Stimulated activated CD8-positive, alpha-beta memory T cell treated with anti-CD3 and anti-CD28 coated beads, Interleukin-4, amount 100 ng/mL, for 24 hours (primary cell): ENCODE measurements at places on chromosomes 3 and 15.

- no peak for DNase-seq
These were observed 7.7 kb upstream of the KCTD6 start for GRCh38 chr3:58484045-58484721.

GRCh38 chr3:34011171-34012101 is 213.0 kb downstream of the PDCD6IP start:
- no peak for DNase-seq

GRCh38 chr15:69998541-69999391 is 99.0 kb downstream of the TLE3 start:
- DNase-seq: no peak

DNA sequence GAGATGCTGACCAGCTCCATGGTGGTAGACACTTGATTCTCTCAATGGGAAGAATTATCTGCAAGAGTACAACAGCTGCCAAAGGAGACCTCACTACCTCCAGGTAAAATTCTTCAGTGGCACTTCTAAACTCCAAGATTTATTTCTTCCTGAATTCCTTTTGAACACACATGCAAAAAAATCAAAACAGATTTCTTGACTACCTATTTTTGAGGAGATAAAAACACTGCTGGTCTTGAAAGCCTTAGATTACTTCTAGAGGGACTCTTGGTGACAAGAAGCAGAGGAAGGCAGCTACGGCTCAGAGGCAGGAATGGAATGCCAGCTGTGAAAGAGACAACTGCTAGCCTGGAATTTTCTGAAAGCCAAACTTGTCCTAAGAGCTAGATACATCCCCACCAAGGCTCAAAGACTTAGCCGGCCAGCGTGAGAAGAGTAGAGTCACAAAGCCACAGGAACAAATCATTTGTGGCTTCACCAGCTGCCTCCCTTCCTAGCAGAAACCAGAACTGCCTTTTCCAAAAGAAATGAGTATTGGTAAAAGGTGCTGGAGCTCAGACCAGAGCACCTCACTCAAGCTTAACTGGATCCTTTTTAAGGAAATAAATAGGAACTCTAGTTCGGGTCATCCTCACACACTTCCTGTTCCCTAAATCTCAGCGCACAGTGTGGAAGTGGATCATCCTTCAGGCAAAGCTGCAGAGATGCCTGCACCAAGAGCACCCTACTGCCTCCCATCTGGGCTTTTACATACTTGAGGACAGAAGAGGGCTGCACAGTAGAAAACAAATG is 32.6 kb downstream of the CLK3 start:
- DNase-seq: no peak

DNA sequence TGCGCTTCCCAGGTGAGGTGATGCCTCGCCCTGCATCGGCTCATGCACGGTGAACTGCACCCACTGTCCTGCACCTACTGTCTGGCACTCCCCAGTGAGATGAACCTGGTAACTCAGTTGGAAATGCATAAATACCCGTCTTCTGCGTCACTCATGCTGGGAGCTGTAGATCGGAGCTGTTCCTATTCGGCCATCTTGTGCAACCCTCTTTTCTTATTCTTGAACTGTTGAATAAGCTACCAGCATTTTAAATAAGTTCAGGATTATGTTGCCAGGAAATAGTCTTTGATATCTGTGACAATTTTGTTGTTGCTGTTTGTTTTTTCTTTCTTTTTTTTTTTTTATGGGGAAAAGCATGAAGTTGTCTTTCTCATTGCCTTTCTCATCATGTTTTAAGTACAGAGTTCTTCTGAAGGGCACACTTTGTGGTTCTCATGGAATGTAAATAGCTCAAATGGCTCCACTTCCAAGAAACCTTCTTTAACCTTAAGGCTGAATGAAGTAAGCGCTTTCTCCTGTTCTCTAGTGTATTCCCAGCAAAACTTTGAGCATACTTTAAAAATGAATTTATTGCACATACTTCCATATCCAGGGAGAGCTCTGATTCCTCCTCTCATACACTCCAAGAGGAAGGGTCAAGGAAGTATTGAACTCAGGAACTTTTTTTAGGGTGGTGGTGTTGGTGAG is 468.0 kb upstream of the TBL1XR1 start:
- no peak for DNase-seq

DNA sequence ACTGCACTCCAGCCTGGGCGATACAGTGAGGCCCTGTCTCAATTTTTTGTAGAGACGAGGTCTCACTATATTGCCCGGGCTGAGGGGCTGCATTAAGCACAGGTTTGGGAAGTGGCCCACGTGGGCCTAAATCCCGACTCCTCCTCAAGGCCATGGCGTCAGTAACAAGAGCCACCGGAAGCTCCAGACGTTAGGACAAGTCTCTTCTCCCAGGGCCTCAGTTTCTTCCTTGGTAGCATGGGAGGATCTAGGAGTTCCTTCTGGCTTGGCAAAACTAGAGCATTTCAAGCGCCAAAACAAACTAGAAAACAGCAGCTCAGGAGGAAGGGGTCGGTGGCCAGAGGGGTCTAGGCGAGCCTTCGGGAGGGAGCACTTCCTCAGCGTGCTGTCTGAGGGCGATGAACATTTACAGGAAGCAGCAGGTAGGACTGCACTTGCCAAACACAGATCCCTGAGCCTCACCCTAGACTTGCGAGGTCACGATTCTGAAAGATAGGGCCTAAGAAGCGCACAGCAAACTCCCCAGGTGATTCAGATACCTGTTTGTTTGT is 536 bp downstream of the SNAPC5 start:
- no peak for DNase-seq

DNA sequence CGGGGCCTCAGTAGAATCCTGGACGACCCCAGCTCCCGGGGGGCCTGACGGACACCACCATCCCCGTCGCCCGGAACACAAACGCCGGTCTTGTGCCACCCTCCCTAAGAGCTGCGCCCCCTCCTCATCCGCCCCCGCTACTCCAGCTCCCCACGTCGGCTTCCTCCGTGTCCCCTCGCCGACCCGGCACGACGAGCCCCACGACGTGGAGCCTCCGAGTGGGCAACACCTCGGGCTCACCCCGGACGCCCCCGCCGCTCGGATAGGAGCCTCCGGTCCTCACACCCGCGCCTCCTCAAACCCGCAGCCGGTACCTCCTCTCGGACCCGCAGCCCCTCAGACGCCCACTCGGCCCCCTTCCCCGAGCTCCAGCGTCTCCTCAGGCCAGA is 525 bp downstream of the NPTN start:
- no peak for DNase-seq

DNA sequence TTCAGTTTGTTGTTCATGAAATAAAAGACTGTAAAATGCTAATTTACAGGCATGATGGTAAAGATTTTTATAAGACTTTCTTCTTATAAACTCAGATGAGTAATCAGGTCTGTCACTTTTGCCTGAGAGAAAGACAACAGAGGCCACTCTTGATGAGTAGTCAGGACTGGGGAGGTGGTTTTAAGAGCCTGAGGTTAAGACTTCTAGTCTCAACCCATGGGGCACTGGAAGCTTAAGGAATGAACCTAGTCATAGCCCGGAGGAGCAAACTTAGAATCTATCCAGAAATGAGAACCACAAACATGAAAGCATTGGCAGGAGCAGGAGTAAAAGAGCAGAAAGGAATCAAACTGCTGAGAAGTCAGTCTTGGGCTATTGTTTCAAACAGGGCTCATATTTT is 846.3 kb upstream of the ARPP21 start:
- DNase-seq: no peak

DNA sequence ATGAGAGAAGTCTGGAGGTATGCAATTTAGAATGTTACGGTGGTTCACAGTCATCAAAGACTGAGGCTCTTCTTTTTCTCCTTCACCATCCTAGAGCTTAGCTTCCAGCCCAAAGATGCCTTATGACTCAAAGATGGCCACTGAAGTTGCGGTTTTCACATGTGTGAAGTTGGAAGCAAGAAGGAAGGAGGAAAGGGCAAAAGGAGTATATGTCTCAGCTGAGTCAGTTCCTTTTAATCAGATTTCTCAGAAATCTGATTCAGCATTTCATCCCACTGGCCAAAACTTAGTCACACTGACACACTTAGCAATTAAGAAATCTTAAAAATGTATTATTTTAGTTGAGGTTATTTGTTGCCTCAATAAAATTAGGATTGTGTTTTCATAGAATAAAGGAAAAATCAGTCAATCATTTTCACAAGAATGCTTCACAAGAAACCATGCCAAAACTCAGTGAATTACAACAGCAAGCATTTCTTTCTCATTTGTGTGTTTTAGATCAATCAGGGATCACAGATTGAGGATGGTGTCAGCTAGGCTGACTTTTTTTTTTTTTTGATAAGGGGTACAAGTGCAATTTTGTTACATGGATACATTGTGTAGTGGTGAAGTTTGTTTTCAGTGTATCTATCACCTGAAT is 211.1 kb upstream of the GADL1 start:
- no peak for DNase-seq

- peak; percentile 47 for DNase-seq
These were observed 33.7 kb upstream of the CD47 start for GRCh38 chr3:108124337-108125152.

- DNase-seq: no peak
These were observed 192.0 kb downstream of the ATP10A start for GRCh38 chr15:25671132-25671531.

DNA sequence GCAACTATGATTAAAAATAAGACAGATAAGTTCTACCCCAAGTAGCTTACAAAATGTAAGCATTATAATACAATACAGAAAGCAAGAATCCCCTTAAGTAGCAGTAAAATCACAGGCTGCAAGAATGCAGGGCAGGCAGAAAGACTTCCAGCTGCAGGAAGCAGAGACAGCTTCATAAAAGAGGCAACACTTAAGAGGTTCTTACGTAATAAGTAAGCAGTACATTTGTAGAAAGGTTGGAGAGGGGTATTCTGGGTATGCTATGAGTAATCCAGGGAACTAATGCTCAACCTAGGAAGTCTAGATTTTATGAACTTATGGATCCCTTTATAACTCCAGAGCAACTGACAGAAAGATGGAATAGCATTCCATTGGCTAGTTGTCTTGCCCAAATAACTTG is 151.6 kb downstream of the IL5RA start:
- no peak for DNase-seq

- no peak for DNase-seq
These were observed 9.2 kb downstream of the PTX3 start for GRCh38 chr3:157445857-157446256.

DNA sequence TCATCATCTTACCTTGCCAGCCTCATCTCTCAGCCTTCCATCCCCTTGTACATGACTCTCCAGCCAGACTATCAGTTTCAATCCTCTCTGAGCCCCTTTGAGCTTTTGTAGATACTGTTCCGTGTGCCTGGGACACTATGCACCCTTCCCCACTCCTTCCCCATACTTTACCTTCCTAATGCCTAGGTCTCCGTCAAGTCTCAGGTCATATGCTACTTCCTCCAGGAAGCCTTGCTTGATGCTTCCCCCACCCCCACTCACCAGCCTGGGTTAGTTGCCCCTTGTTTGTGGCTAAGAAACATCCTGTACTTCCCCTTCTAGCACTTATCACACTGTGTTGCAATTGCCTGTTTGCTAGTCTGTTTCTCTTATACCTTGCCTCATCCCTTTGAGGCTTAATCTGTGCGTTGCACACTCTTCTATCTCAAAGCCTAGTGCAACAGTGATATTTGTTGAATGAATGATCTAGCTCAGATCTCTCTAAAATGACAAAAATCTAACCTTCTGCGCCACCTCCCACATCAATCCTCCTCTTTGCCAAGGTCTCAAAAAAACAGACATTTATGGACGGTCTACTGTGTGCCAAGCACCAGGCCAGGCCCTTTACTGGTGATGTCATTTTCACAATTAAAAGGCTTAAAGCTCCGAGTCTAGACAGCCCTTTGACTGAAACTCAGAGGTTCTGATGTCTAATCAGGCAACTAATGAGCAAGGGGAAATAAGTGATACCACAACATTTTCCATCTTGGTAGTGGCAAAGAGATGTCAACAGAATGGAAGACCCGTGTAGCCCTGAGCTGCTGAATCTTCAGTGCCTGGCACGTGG is 6.5 kb upstream of the USP3 start:
- DNase-seq: no peak

- no peak for DNase-seq
These were observed 98.7 kb downstream of the CHST2 start for GRCh38 chr3:143218166-143218835.

DNA sequence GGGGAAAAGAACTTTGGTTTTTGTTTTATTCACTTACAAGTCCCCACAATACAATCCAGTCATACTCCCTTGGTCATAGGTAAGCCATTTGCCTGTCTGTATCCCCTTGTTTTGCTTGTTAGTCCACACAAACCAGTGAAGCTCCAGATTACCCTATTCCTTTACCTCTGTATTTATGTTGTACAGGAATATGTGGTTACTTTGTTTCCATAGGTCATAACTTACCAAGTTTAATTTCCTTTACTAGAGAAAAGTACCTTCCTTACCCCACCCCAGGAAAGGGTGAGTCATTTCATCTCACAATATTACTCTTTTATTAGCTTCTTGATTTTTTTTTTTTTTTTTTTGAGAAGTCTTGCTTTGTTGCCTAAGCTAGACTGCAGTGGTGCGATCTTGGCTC is 113.4 kb upstream of the LRRFIP2 start:
- no peak for DNase-seq

DNA sequence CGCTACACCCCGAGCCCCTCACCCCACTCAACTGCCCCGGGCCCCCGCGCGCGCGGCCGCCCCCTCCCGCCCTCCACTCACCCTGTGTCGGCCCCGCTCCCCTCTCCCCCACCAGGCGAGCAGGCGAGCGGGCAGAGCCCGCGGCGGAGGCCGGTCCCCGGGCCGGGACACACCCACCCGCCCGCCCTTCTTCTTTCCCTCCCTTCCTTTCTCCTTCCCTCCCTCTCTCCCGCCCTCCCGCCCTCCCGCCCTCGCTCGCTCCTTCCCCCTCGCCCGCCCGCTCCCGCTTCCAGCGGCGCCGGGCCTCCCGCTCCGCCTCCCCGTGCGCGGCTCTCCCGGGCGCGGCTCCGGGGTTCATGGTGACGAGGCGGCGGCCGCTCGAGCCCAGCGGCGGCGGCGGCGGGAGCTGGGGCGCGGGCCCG is at the start of gene CTDSPL:
Gene CTDSPL (plus strand): TSS at position 261 of the 422 bp plus-strand sequence. CDS start 320 bp downstream, outside the sequence.
- DNase-seq: no peak

DNA sequence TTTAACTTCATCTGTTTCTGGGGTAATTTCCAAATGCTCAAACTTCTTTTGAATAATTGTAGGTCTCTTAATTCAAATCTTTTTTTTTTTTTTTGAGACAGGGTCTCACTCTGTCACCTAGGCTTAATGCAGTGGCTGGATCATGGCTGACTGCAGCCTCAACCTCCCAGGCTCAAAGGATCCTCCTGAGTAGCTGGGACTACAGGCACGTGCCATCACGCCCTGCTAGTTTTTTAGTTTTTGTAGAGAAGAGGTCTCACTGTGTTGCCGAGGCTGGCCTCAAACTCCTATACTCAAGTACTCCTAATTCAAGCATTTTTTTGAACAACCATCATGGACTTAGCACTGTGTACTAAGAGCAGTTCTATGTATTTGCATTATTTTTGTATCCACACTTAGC is 3.8 kb upstream of the SIAH2 start:
- no peak for DNase-seq

DNA sequence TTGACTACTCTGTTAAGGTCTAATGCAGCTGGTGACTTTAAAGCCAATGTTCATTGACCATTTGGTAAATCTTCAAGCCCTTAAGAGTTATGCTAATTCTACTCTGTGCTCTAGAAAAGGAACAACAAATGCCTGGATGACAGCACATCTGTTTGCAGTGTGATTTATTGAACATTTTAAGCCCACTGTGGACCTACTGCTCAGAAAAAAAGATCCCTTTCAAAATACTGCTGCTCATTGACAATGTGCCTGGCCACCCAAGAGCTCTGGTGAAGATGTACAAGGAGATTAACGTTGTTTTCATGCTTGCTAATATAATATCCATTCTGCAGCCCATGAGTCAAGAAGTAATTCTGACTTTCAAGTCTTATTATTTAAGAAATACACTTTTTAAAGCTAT is 110.8 kb downstream of the TBC1D5 start:
- DNase-seq: no peak

GRCh38 chr3:143975554-143976152 is 4.0 kb downstream of the DIPK2A start:
- DNase-seq: no peak
